Ammon's horn (tissue), 1 donor: ENCODE measurements at places on chromosomes 6 and 20.

DNA sequence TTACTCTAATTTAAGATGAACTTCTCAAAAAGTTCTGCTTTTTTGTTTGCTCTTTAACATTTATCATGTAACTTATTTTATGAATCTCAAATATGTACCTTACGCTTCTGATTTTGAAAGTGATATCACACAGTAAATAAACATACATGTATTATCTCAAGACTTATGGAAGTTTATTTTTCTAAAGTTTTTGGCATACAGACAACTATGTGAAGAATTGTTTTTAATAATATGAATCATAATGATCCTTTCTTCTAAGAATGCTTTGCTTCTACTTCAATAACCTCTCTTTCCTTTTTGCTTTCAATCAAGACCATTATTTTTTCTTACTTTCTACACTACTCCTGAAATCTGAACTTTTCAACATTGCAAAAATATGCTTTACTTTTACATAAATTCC is 816.4 kb downstream of the EYS start:
- DNase-seq: no peak

DNA sequence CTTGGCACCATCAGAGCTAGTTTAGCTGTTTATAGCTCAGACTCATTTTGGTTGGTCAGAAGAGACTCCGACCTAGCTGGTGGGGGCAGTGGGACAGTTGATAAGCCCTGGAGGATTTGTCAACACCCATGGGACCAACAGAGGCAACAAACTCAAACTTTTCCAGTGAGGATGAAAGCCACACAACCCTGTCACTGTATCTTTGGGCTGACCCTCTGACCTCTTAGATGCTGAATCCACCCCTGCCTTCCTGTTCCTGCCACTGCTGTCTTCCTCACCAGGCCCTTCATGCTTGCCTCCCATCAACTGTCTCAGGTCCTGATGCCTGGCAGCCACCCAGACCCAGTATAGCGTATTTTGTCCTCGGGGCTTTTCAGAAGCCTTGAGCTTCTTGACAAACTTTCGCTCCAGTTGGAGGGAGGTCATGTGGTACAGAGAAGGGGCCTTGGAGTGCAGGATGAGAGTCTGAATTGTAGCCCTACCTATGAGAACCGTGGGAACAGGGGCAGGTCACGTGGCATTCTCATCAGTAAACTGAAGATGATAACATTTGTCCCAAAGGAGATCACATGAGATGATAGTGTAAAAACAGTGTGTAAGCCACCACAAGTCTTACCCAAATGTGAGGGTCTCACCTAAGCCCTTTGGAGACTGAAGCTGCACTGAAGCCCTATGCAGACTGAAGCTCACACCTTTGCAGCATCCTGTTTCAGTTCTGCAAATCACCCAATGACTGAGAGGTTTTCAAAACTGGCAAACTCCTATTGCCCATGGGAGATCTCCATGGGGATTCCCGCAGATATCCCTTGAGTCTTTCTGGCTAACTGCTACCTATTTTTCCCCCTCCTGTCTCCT is 72.0 kb upstream of the F13A1 start:
- no peak for DNase-seq

DNA sequence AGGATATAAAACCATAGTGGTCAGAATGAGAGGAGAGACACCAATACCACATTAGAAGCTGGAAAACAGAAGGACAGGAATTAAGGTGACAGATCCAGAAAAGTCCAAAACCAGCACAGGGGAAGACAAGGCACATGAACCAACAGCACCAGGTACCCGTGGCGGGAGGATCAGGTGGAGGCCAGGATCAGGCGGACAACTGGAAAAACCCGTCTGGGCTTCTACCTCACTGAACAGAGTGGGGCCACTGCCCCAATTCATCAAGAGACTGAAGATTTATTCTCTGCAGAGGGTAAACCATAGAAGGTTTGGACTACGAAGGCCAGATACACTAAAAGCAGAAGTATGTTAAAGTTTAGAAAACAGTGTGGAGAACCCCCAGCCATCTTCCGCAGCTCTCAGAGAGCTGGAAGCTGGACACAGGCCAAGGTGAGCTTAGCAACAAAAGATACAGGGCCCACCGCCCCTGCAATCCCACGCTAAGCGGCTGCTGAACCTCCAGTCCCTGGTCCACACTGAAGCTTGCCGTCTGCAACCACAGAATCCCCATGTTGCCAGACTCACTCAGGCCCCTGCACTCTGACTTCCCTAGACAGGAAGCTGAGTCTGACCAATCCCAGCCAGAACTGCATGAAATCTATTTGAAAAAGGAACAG is 29.9 kb downstream of the ABHD12 start:
- DNase-seq: peak; percentile 35

GRCh38 chr20:22471156-22471836 is 113.1 kb downstream of the FOXA2 start:
- DNase-seq: no peak

GRCh38 chr6:706146-706545 is 13.2 kb upstream of the EXOC2 start:
- DNase-seq: no peak

DNA sequence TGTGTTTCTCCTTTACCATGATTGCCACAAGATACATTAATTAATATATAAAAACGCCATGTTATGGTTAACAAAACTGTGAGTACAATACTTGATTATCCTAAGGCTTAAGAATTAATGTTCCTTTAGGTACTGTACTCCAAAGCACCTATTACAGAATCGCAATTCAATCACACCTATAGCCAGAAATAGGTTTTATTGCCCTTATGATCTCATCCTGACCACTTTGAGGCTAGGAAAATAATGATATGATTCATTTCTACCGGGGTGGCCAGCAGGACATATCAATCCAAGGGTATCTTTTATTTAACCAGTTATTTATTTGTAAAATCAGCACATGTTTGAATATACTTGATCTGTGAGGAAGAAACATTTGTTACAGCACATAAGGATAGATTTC is 396.6 kb upstream of the GJE1 start:
- DNase-seq: no peak

DNA sequence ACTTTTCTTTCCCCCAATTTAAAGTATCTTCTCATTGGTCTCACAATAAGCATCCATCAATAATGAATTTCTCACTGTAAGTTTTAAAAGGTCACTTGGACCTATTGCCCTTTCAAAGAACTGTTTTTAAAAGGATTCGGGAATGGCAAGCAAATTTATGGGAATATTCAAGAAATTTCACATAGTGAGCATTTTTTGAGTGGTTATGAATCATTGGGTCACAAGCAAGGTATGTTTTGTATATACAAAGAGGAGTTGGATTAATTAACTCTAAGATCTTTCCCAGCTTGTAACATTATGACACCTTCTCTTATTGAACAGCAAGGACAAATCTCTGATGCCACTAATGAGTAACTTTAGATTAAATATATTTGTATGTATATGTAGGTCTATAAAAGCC is 165.0 kb downstream of the MOXD1 start:
- no peak for DNase-seq

DNA sequence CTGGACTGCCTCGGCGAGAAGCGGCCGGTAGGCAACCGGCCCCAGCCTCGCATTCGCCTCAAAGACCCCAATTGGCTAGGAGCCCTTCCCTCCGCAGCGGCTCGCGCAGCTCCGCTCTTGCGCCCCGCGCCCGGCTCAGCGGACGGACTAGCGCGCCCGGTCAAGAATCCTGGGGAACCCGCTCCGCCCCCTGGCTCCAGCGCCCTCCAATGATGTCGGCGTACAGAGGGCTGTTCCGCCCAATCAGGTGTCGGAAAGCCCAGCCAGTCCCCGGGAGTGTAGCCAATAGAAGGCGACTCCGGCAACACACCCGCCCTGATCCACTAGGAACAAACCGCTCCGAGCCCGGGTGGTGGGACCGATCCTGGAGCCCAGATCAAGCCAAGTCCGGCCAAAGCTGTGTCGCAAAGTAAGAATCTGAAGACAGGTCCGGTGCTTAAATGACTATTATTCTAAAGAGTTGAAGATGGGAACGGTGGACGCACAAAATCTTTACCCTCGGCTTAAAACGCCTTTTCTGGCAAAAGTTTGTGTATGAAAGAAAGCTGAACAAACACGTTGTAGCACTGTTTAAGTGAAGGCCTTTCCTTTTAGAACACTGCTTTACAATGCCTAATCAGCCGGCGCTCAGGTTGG is 132.2 kb downstream of the OGFRL1 start:
- DNase-seq: peak; percentile 97

DNA sequence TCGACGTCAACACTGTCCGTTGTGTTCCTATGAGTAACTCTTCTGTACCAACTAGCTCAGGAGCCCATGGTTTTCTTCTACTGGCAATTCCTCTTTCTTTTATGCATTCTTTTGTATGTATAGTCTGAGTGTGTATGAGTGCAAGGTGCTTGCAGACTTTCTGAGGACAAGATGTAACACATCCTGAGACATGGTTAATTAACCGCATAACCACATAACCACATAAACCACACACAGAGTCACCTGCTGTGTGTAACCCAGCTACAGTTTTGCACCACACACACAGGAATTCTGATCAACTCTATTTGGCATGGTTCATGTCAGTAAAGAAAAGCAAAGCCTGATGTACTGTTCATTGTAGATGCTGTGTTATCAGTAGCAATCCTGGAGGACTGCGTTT is 98.6 kb downstream of the DACT2 start:
- DNase-seq: no peak

DNA sequence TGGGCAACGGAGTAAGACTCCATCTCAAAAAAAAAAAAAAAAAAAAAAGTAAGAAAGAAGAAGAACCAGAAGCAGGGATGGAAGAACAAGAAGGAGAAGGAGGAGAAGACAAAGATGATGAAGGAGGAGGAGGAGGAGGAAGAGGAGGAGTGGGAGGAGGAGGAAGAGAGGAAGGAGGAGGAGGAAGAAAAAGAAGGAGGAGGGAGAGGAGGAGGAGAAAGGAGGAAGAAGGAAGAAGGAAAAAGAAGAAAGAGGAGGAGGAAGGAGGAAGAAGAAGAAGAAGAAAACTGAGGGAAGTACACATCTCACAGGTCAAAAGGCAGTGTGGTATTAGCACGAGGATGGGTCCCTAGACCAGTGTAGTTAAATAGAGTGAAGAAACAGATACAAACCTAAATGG is 65.1 kb upstream of the SCAF8 start:
- DNase-seq: no peak

GRCh38 chr6:2875359-2876191 is 27.5 kb downstream of the SERPINB9 start:
- no peak for DNase-seq

DNA sequence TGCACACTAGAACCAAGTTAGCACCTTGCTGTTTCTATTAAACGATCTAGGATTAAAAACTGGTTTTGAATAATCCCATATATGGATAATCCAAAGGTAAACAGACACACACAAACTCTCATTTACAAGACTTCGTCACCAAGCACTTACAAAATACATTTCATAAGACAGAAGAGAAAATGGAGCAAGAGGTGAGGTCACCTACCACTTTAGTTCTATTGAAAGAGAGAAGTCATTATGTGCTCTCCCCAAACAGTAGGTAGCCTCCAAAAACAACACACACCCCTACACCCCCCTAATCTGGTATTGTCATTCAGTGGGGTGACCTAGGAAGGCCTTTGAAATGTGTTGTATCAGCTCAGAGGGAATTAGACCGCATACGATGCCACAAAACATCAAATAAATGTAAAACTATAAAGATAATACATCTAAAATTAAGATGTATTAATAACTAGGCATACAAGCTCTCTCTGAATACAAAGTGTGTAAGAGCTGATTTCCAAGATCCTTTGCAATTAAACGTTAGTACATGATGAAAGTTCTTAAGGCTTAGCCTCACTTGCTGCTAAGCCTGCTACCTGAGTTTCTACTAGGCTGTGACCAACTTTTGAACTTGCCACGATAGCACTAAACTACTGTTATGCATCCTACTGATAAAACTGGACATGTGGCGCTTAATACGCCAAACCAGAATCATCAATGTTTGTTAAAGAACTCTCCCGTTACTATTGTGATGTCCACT is 1.6 kb downstream of the SRPK1 start:
- DNase-seq: no peak

- no peak for DNase-seq
These were observed 816 bp upstream of the MAN1A1 start for GRCh38 chr6:119350202-119350951.

DNA sequence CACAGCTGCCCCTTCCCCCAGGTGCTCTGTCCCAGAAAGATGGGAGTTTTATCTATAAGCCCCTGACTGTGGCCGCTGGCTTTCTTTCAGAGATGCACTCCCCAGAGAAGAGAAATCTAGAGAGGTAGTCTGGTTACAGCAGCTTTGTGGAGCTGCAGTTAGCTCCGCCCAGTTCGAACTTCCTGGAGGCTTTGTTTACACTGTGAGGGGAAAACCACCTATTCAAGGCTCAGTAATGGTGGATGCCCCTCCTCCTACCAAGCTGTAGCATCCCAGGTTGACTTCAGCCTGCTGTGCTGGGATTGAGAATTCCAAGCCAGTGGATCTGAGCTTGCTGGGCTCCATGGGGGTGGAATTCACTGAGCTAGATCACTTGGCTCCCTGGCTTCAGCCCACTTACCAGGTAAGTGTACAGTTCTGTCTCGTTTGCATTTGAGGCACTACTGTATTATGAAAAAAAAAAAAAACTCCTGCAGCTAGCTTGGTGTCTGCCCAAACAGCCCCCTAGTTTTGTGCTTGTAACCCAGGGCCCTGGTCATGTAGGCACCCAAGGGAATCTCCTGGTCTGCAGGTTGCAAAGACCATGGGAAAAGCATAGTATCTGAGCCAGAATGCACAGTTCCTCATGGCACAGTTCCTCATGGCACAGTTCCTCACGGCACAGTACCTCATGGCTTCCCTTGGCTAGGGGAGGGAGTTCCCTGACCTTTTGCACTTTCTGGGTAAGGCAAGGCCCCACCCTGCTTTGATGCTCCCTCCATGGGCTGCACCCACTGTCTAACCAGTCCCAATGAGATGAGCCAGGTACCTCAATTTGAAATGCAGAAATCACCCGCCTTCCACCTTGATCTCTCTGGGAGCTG is 275.0 kb downstream of the CENPW start:
- DNase-seq: no peak

DNA sequence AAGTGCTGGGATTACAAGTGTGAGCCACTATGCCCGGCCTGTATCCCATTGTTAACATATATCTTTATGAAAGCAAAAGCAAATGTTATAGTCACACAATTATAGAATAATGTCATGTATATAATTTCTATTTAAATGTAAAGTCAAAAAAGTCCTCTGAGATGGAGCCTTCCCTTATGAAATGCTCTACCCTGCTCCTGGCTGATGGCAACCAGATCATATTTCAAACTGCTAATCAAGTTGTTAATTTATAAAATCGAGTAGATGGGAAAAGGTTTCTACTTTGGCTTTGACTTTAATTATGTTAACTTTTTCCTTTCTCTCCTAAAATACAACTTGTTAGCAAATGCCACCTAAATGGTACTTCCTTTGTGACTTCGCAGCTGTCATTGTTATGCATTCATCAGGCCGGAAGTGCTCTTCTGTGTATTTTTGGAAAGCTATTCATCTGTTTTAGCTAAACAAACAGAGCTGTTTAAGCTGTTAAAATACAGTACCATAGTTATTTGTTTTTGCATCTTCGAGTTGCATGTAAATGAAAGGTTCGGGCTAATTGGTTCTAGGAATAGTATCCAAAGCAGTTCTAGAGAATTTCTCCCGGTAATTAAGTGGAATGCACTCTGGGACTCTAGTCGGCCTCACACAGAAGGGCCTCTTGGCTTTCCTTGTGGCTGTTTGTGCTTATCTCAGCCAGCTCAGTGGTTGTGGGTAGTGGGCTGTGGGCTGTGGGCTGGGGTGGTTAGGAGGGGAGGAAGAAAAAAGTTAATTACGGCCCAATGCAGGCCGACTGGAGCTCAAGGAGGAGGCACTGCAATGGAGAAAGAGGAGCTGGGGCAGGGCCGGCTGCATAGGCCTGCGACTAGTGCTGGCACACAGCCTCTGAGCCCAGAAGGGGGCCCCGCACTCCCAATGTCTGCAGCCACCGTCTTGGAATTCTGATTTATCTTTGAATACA is 34.8 kb downstream of the SLC35D3 start:
- DNase-seq: no peak
